Spleen (tissue), 13 donors: ENCODE measurements at places on chromosomes 6 and 20. TPM values are rescaled to one million over a fixed set of nuclear protein-coding genes. Genes with fewer than 3 reads are reported as not detected.

Gene FOXF2
- total RNA-seq = not detected

Gene MCUR1
- total RNA-seq = 18.0 TPM

Gene ID4
- 27.8 TPM for total RNA-seq

Gene PTPRT
- 1.6 TPM for total RNA-seq

Gene RFX6
- not detected for total RNA-seq

Gene CDSN
- not detected for total RNA-seq

Gene RIMS4
- not detected for total RNA-seq

Gene EFHC1
- total RNA-seq = 22.1 TPM

Gene FAM83C
- total RNA-seq = not detected

Gene TCP1
- total RNA-seq = 123 TPM

Gene APCDD1L
- not detected for total RNA-seq

Gene GNMT
- 1.2 TPM for total RNA-seq

Gene POPDC3
- total RNA-seq = not detected

Gene TMEM151B
- total RNA-seq = not detected

Gene SLC22A23
- 19.3 TPM for total RNA-seq

Gene C4B
- 107 TPM for total RNA-seq

Gene DEFB125
- total RNA-seq = not detected

Gene MTRF1L
- 26.2 TPM for total RNA-seq
